WTC11 (cell line): ENCODE measurements at places on chromosomes 3 and 15.
A peak's percentile ranks its signal among the peaks of the same experiment; 100 is the strongest.

DNA sequence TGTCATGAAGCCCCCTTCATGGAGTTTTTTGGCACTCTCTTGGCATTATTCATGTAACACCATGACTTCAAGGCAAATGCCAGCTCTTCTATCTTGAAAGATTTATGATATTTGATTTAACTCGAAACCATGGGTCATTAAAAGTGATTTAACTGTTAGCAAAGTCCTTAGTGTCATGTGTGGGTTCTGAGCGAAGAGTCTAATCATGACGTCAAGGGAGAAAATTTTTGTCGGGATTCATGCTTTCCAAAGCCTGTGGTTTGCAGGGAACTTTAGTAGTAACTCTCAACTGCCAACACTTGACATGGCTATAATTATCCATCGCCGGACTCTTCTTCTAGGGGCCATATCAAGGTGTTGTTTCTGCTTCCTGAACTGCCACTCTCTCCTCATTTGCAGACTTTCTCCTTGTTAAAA, 11.5 kb downstream of the GXYLT2 start:
- DNase-seq = no peak

DNA sequence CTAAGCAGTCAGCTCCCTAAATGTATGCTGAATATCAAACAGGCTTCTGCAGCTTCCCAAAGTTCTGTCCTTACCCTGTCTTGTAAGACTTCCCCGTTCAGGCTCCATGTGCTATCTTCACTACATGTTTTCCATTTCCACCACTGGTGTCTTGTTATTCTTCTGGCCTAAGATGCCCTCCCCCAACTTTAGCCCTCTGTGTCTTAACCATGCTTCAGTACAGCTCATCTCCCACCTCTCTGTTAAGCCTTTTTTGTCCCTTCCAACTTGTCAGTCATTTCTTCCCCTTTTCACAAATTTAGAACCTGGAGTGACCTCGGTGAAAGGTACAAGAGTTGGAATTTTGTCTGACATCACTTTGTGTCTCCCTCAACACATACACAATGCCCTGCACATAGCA, 151.7 kb upstream of the TBL1XR1 start:
- DNase-seq = no peak

DNA sequence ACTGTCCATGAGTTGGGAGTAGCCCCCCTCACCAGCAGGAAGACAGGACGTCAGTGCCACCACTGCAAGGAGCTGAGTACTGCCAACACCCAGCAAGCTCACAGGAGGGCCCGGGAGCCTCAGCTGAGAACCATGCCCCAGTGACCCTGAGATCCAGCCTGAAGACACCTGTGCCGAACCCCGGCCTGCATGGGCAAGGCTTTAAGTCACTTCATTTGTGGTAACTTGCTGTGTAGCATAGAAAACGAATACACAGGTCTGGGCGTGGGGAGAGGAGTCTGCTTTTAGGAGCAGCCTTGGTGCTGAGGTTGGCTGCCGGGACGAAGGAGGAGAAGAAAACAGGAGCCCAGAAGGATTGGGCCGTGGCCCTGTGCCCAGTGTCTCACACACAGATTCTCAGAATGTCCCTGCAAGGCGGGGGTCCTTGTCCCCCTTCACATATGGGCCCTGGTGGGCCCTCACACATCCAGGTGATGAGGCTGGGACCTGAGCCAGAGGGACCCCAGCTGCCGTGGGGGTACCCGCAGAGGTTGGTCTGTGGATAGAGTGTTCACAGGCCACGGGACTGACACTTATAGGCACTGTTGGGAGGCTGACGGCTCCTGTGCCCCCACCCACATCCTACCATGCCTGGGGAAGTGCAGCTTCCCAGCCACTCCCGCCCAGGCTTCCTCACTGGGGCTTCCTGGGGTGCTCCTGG, 85.3 kb downstream of the PLXNA1 start:
- DNase-seq = no peak

GRCh38 chr15:96066852-96067495, 263.5 kb upstream of the NR2F2 start:
- no peak for DNase-seq

GRCh38 chr3:190865828-190866227, 3.3 kb upstream of the GMNC start:
- DNase-seq = no peak

DNA sequence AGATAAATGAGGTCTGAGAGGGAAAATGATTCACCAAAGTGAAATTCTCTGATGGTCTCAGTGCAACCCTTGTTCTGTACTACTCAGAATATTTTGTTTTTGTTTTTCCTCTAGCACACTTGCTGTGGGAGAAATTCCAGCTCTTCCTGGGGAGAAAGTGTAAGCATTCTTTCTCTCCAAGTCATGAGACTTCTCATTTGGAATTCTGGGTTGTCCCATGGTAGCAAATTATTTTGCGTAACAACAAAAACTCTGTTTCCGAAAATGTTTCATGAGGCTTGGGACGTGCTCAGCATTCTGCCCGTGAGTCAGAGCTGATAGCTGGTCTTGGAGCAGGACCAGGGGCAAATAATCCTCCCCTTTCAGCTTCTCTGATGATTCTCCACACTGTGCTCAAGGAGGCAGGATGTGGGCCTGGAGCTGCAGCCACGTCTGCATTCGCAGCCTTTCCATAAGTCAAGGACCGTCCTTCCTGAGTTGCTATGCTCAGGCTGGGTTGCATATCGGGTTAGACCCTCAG, 70.3 kb downstream of the SENP2 start:
- DNase-seq = no peak

- no peak for DNase-seq
These were observed 98.2 kb upstream of the UBE3A start for GRCh38 chr15:25536801-25537611.

DNA sequence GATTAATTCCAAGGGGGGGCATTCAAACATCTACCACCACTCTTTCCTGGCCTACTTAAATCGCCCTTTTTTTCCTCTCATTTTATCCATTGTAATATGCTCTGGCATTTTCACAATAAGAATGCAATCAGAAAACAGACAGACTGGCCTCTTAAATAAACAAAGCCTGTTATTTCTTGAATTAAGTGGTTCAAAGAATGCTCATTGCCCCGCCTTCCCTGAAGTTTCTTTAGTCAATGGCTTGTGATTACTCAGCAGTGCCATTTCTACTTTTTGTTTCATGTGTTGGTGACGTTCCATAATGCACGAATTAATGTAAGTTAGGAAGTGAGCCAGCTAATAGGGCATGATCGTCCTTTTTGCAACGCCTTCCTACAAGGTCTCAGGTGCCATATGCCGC, 68.0 kb downstream of the FBN1 start:
- DNase-seq = no peak

GRCh38 chr3:177603148-177603603, 405.9 kb upstream of the TBL1XR1 start:
- no peak for DNase-seq

DNA sequence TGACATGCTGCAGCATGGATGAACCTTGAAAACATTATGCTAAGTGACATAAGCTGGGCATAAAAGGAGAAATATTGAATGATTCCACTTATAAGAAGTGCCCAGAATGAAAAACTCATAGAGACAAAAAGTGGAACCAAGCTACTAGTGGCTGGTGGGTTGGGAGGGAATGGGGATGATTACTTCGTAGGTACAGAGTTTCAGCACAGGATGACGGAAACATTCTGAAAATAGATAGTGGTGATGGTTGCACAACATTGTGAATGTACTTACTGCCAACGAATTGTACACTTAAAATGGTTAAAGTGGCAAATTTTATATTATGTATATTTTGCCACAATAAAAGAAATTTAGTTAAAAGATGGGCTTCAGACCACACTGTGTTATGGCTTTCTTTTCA, 93.6 kb downstream of the RPLP1 start:
- DNase-seq = no peak

DNA sequence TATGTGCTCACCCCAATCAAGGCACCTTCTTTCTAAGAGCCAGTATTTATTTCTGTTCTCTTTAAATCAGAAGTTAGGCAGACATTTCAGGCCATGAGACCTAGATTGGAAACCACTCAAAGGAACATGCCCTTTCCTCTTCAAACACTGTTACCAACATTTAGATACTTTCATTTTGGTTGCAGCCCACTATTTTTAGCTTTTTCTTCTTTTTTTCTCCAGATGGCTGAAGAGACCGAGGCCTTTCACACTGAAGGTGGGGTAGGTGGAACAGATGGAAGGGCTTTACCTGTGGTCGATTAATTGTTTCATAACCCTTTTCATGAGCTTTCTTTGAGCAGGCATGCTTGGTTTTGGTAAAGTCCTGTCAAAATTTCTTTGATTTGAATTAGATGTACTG, 10.9 kb upstream of the LZTFL1 start:
- no peak for DNase-seq

- no peak for DNase-seq
These were observed 38.6 kb downstream of the VIPR1 start for GRCh38 chr3:42541079-42541478.

DNA sequence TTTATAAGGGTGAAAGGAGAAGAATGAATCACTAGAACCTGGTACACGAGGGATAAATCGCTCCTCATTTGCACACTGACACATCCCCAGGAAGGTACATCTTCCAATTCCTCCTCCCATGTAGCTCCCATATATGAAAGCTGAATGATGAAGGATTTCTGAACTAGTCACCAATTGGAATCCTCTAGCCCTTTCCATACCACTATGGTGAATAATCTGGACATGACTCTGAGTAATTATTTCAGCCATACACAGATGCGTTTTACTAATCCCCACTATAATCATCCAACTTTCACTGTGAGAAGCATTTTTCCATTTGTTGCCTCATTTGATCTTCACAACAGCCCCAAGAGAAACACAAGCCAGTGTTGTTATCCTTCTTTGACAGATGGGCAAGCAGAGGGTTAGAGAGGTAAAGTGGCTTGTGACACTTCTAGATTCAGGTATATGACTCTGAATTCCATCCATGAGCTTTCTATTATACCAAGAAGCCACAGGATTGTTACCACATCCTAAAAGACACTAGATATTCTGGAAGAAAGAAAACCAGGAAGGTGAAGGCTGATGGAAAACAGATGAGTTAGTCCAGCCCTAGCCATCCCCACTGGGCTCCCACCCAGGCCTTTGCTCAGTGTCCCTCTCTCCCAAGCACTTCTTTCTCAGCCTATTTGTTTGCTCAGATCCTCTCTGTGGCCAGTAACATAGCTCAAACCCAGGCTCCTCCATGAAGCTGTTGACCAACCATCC, 22.2 kb upstream of the BCL6 start:
- no peak for DNase-seq

- no peak for DNase-seq
These were observed 52.6 kb upstream of the EPHB3 start for GRCh38 chr3:184508938-184509337.

GRCh38 chr15:96703794-96704550, 373.5 kb downstream of the NR2F2 start:
- no peak for DNase-seq

GRCh38 chr3:75192146-75192616, 471.9 kb upstream of the FRG2C start:
- peak; percentile 68 for DNase-seq

DNA sequence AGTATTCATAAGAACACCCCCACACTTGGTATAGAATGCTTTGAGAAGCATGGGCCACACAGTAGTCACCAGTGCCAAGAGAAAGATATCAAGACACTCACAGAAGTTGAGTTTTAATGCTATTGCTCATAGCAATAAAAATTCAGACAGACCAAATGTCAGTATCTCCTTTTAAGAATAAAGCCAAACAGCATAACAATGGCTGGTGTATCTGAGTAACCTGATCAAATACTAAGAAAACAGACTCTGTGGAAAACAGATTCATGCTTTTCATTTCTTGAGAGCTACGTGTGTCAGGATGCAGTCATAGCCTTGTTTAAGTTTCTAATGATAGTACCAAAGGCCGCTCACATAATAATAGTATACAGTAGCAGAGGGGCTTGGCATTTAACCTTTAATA, 778.5 kb downstream of the MECOM start:
- no peak for DNase-seq

DNA sequence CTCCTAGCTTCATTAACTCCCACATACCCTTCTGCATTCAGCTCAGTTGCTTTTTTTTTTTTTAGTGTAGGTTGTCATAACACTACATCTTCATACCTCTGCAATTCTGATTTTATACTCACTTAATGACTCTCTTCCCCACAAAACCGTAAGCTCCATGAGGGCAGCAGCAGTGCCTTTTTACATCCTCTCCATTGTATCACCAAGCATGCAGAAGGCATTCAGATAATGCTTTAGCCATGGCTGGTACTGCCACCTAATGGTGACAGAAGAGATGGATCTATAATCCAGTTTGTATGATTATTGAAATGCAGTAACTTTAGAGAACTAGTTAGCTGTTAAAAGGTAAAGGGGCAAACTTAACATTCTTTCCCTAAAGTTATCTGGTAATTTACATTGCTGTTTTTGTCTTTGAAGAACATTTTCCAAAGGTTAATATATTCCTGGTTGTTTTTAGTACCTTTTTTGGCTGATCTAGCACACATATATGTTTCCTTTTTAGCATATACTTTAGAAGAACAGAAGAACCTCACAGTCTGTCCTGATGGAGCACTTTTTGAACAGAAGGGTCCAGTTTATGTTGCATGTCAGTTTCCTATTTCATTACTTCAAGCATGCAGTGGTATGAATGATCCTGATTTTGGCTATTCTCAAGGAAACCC, 36.8 kb downstream of the ATP1B3 start:
- no peak for DNase-seq

DNA sequence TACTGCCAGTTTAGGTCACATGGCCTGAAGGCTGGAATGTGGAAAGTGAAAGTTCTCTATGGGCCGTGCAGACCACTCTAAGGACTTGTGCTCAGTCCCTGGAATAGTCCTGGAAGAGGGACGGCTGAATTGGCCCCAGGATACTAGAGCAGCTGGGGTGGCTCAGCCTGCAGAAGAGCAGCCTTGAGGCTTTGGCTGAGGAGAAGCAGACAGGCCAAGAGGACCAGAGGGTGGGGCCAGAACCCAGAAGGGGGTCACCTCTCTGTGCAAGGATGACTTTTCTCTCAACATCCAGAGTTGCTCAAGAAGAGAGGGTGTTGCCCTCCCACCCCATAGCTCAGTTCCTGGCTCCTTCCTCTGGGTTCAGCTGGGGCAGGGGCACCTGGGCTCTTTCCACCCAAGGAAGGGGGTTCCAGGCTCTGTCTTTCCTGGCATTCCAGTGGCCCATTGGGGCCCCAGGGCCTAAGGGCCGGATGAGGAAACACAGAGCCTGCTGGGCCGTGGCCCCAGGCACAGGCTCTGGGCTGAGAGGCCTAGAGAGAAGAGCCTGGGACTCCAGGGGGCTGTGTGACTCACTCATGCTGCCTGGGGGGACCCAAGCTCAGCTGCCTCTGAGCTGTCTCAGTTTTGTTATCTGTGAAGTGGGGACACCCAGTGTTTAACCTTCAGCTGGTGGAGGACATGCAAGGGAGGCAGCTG, 8.5 kb upstream of the FBLN2 start:
- DNase-seq = no peak

DNA sequence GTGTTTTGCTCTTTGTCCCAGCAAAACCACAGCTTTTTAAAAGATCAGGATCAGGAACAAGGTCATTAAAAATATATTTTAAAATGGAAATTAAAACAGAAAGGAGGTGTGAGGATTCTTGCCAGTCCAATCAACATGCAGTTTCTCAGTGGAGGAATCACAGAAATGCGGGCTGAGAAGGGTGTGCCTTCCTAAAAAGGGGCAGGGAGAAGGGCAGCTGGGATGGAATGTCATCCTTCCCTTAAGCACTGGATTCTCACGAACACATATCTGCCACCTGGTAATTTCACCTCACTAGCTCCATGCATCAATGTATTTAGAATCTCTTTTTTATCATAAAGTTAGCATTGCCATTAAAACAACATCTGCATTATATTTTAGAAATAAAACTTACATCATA, 21.4 kb downstream of the ABI3BP start:
- DNase-seq = no peak
